Stimulated activated CD4-positive, alpha-beta T cell treated with anti-CD3 and anti-CD28 coated beads, Interleukin-2, amount 100 ng/mL, for 24 hours (primary cell): ENCODE measurements at places on chromosomes 12 and 14.
A peak's percentile ranks its signal among the peaks of the same experiment; 100 is the strongest.

DNA sequence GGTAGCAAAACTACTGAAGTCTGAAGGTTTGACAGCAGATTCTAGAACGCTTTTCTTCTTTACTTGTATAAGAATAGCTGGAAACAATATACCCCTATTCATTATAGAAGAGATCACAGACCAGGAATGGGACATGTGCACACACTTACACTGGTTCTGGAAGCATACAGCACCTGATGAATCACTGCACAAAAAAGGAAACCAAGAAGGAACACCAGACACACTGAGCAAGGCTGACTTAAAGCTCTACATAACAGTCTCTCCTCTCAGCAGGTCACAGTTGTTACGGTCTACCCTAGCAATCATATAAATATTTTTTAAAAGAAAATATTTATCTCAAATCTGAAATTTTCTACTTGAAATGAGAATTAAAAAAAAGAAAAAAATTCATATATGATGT is 13.5 kb downstream of the ATP2B1 start:
- DNase-seq = no peak

DNA sequence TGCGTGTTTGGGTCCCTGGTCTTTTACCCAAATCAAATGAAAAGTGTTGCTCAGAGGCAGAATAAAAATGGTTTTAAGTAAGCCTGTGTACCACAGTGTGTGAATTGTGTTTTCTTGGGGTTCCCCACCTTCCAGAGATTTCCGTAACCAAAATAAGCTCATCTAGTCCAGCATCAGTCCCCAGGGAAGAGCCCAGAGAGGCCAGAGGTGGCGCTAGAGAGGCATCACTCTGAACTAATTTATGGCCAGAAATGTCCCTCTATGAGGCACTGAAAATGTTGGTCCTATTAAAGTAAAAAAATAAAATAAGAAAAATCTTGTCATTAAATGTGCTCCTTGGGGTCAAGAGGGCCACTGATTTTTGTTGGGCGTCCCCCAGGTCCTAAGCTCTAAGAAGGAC is 24.9 kb upstream of the PRKAB1 start:
- DNase-seq = no peak

DNA sequence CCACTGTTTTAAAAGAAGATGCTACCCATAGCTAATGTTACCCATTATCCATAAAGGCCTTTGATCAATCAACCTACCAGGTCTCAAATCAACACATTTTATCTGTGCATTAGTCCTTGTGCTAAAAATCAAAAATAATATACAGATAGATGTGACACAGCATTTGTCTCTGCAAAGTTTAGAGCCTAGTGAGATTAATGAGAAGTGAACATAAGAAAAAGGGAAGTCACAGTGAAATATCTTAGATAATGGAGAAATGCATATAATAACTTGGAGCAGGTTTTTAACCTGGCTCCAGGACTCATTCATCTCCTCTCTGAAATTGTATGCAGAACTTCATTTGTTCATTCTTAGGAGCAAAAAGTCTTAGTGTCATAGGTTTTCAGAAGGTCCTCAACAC is 7.2 kb downstream of the PDE3A start:
- no peak for DNase-seq

DNA sequence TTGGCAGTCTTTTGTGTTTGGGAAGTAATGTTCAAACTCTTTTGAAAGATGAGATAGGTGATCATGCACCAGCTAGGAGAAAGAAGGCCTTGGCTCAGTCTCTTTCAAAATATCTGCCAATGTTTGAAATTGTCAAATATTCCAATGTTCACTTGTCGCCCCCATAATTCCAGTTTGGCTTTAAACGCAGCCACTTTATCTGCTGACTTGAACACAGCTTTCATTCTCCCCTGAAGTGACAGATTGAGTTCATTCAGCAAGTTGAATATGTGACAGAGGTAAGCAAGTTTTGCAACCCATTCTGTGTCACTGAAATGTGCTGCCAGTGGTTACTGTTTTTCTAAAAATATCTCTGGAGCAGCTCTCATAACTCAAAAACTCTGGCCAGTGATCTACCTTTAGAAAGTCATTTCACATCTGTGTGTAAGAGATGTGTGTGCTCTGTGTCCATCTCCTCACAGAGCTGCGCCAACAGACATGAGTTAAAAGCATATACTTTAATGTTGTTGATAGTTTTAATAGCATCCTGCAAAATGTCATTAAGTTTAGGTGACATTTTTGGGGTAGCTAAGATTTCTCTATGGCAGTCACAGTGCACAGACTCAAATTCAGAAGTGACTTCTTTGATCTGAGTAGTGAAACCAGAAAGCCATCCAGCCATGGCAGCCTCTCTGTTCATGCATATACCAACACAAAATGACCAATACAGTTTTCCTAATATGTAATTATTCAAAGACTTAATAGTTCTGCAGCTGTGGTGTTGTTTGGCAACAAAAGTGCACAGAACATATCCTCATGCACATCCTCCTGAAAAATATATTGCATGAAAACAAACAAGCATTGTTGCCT is 614.3 kb upstream of the MIS18BP1 start:
- no peak for DNase-seq

DNA sequence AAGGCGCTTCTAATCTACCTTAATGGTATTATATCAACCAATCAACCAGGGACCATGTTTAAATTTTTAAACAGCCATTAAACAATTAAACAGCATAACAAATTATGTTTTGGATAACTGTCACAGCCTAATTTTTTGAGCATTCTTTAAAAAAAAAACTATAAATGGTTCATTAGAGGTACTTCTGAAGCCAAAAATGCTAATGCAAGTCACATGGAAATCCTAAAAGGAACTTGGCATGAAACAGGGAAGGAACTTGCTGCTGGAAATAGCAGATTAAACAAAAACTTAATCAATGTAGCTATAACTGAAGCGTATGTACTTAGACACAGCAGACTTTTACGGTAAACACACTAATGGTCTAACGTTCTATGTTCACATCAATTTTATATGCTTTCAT is 190.2 kb upstream of the BTG1 start:
- DNase-seq = no peak

DNA sequence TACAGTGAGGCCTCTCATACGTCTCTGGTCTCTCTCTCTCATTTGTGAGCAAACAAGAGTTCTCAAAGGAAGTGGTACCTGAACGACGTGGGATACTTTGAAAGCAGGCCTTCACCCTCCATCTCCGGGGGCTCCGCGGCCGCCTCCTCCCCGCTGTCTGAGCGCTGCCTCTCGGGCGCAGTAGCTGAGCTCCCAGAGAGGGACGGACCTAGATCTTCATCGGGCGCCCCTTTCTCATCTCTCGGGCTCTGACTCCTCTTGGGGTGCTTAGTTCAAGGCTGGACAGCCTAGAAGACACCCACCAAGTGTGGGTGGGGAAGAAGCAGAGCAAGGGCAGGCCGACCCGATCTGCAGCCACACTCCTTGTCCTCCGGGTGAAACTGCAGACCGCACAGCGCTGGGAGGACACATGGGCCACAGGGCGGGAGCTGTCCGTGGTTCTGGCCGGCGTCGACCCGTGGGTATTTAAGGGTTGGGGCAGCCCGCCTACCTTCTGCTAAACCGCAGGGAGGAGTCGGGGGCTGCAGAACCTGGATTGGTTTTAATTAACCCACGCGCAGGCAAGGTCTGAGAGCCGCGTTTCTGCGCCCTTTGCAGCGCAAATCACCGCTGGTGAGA is 92.7 kb downstream of the PAH start:
- DNase-seq = peak; percentile 6

GRCh38 chr12:47818467-47819137 is 1.1 kb downstream of the HDAC7 start:
- DNase-seq = peak; percentile 50

- DNase-seq = peak; percentile 80
Measured at GRCh38 chr12:49347311-49348193, 864 bp downstream of the DNAJC22 start.

DNA sequence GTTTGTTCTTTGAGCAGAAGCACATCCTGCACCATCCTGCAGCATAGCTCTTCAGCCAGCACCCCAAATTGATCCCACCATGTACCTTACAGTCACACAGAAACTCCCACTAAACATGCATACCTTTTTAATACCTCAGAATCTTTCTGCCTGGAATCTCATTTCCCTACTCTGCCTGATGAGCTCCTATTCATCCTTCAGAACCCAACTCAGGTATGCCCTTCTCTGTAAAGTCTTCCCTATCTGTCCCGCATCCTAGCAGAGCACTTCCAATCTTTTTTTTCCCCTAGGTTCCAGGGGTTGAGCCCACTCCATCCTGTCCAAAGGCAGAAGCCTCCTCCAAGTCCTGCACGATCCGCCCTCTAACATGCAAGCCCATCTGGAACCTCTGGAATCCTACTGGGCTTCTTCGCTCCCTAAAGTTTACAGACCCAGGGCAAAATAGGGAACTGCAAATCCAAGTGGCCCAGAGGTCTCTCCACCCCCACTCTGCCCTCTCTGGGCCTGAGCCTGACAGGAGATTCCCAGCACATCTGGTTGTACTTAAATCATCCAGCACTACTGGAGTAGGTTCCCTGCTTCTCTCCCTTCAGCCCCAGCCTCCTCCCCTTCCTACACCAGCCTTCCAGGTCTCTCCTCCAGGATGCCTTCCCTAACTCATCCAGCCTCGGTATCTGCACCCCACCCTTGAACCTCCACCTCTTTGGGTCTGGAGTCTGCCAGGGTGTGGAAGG is 4.1 kb upstream of the FIGNL2 start:
- no peak for DNase-seq

GRCh38 chr12:15883536-15883935 is 1.3 kb downstream of the STRAP start:
- DNase-seq = no peak

DNA sequence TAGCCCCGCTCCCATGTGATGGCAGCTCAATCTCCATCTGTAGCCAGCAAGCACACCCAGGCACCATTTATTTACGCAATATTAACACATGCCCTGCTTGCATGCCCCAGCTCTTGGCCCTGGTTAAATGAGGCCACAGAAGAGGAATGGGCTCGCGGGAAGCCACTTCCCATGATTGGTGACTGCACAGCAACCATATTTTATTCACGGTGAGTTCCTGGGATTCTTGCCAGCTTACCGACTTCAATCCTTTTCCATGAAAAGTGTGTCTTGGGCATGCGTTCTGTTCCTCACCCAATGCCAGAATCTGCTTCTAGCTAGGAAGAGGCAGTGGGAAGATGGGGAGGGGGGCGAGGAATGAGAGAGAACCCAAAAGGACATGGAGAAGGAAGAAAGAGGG is 54.7 kb downstream of the PITPNM2 start:
- no peak for DNase-seq

- DNase-seq = no peak
Measured at GRCh38 chr14:105477660-105478397, 3.2 kb downstream of the CRIP2 start.

DNA sequence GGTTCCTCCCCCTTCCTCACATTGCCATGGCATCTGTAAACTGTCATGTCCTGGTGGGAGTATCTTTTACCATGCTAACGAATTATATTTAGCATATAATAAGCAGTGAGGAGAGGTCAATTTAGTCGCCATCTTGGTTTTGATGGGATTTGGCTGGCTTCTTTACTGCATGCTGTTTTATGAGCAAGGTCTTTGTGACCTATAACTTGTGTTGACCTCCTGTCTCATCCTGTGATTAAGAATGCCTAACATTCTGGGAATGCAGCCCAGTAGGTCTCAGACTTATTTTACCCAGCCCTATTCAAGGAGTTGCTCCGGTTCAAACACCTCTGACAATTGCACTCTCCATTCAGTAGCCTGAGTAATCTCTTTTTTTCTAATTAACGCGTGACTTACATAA is 2.1 kb upstream of the EIF4B start:
- DNase-seq = no peak

GRCh38 chr12:77384941-77385340 is 319.6 kb upstream of the E2F7 start:
- no peak for DNase-seq

DNA sequence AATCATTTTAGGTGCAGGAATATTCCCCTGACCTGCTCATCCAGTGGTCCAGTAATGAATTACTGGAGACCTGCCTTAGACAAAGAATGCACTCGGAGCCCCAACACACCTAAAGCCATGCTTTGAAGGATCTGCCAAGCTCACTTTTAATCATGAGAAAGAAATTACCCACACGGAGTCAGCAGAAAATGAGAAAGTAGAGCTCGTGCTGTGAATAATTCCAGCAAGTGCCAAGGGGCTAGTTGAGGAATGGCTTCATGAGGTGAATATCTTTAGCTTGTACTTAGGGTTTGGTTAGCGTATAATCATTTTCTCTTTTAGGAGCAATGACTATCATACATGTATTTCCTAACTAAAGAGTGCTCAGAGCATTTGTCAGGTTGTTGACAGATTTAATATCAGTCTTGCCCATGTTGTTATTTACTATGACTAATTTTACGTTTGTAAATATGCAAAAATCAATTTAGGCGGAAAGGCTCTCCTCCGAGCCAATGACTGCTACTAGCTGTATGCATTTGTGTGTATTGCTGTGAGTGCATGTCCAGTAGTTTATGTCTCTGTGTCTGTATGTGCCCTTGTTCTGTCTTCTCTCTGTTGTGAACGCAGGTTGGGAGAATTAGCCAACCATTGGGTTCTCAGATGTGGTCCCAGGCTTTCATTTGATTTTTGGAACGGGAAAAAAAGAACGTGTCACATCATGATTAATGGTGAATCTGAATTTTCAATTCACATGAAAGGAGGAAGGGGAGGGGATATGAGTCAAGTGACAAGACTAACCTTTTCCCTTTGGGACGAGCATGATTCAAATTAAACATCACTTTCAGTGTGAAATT is 98.4 kb downstream of the RMST start:
- DNase-seq = no peak

GRCh38 chr12:62435303-62436163 is 31.1 kb upstream of the MON2 start:
- peak; percentile 40 for DNase-seq
